NCI-H1105 treated with DMSO at 0.1 percent for 48 hours (cell line): ENCODE measurements at places on chromosomes 13 and 19.

DNA sequence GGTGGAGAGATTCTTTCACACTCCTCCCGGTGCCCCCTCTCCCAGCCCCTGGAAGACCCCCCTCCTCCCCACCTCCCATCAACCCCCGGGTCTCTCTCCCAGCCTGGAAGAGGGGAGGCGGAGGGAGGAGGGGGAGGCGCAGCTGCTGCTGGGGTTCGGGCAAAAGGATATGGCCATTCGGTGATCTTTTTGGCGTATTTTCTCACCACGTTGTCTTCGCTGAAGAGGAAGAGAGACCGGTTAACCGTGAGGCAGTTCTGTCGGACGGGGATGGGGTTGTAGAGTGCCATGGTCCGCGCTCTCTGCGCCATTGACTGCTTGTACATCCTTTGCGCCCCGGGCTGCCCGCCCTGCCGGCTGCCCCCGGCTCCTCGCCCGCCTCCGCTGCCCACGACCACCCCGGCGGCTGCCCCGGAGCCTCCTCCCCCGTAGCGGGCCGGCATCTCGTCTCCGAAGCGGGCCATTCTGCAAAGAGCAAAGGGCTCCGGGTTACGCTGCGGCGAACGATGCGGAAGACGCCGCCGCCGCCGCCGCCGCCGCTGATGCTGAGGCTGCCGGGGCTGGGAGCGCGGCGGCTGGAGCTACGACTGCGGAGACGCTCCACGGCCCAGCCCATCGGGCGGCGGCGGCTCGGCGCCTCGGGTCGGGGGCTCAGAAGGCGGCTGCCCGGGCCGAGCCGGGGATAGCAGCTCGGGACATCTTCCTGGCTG lies 363 bp downstream of the CACNA1A start:
- DNase-seq, result no peak

DNA sequence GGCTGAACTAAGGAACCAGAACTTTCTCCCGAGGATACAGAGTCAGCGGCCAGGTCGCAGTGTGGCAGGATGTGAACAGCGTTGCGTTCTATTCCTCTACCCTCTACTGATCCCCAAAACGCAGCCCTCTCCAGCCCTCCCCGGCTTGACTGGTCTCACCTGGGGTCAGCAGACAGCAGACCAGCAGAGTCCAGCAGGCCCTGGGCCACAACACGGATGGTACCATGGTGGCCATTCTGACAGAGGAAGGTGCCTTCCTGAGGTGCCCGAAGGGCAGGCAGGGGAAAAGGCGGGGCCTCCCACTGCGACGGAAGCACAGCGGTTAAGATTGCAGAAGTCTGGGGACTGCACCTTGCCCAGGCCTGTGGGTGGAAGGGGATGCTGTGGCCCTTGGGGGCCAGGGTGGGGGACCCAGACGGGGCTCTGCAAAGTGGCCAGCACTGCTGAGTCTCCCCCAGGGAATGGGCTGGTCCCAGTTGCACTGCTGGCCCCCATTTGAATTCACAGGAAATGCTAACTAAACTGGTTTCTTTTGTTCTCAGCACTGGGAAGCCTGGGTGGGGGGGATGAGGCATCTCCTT lies at the start of gene ICAM3:
Gene ICAM3, minus strand, starts transcription at position 245 of the 581 bp plus-strand sequence. Its CDS starts 10 bp downstream, at position 235.
- no peak for DNase-seq

DNA sequence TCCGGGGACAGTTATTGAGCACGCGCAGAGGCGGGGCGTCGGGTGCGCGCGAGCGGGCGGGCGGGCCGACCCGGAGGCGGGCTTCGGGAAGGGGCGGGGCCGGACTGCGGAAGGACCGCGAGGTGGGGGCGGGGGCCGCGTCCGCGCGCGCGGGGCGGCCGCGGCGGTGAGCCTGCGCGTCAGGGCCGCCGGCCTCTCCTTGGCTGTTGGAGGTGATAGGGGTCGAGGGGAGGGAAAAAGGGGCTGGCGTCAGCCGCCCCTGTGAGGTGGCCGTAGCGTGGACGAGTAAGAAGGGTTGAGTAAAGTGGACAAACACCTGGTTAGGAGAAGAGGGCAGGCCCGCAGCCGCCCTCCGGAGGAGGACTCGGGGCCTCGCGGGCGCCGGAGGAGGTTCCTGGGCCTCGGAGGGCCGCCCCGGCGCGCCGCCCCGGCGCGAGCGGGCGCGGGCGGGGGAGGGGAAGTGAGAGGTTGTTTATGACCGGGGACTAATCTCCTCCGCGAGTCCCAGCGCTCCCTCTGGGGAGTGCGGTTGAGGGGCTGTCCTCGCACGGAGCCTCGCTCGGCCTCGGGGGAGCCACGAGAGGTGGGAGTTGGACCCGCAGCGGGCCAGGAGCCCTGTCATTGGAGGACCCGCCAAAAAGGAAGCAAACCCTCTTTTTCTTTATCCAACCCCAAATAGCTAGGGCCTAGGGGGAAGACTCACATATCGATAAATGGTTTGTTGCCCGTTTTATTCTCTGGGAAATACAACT lies 547 bp upstream of the INTS6 start:
- DNase-seq, result peak; percentile 59

- DNase-seq, result no peak
Observed at GRCh38 chr19:10159610-10160009, 35.1 kb downstream of the DNMT1 start.

DNA sequence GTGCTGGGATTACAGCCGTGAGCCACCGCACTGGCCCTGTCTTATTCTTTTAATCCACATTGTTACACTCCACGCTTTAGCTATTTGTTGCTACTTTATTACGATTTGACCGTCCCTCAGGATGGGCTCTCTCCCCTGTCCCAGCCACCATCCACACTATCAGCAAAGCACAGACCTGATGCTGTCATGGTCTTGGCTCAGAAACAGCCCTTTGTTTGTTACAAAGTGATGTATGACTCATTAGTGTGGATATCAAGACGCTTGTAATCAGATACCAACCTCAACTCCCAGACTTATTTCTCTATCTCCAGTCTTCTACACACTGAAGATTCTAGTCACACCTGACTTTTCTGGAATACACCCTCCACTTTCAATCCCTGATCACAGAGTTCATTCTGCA lies 84.6 kb upstream of the FREM2 start:
- no peak for DNase-seq

DNA sequence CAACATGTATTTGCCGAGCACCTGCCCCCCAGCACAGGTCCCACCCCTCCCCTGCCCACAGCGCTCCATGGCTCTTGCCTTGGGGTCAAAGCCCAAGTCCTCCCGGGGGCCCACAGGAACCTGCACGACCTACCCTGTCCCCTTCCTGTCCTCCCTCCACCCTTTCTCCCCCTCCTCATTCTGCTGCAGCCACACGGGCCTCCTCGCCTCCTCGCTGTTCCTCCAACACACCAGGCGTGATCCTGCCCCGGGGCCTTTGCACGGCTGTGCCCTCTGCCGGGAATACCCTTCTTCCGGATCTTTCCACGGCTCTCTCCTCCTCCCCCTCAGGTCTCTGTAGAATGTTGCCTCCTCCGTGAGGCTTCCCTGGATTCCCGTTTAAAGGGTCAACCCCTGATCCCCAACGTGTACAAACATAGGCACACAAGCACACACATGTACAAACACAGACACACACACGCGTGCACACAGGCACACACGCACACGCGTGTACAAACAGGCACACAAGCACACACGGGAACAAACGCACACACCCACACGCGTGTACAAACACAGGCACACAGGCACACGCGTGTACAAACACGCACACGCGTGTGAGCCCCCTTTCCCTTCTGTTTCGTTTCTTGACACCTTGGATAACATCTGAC lies 2.8 kb downstream of the MADCAM1 start:
- no peak for DNase-seq

DNA sequence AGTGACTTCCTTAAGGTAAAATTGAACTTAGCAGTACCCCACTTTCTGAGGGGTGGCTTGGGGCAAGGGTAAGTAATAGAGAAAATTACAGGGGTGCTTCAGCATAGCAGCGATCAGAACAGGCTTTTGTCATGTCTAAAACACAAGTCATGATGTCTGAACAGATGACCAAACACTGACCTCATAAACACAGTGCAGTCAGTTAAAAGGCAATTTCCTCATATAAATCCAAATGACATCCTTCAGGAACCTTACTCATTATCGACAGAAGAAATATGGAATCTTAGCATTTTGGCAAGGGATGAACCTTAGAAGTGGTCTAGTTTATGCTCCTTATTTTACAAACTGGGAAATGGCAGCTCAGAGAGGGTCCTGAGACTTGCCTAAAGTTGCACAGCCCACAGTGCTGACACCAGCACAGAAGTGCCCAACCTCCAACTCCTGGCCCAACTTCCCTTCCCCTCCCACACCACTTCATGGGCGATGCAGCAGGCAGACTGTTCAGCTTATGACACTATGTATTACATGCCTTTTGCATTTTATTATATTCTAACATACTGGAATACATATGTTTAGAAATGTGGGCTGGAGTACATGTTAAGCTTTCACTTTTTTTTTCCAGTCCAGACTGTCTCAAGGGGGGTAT lies 3.6 kb downstream of the GJA3 start:
- DNase-seq, result no peak

DNA sequence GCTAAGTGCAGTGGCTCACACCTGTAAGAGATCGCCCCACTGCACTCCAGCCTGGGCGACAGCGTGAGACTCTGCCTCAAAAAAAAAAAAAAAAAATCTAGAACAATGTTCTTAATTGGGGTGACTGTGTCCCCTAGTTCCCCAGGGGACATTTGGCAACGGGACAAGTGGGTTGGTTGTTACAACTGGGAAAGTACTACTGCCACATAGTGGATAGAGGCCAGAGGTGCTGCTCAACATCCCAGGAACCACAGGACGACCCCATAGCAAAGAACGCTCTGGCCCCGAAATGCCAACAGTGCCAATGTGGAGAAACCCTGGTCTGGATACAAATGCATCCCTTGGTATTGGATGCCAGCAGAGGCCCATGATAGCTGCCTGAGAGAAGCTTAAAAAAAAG lies 11.8 kb downstream of the NLRP12 start:
- no peak for DNase-seq

DNA sequence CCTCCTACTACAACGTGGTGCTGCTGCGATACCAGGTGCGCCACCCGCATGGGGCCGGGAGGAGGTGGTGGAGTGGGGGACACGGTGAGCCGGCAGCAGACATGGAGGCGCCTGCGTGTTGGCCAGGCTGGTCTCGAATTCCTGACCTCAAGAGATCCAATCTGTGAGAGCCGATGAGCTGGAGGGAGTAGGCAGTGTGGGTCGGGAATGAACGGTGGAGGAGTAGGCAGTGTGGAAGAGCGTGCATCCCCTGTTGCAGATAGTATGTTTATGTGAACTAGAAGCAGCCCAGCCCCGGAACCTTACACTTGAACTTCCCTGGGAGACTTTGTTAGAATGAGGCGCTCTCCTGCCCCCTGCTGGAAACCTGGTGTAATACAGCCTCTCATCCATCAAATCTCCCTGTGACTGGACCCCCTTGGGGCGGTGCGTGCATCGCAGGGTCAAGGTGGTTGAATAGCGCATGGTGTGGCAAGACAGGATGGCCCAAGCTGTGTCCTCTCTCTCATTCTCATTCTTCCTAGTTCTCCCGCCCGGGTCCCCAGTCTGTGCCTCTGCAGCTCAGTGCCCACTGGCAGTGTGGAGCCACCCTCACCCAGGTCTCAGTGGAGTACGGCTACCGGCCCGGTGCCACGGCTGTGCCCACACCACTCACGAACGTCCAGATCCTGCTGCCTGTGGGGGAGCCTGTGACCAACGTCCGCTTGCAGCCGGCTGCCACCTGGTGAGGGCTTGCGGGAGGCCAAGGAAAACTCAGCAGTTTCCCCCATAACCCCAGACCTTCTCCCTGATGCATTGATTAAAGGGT lies 10.5 kb upstream of the B3GNT3 start:
- DNase-seq, result peak; percentile 79

DNA sequence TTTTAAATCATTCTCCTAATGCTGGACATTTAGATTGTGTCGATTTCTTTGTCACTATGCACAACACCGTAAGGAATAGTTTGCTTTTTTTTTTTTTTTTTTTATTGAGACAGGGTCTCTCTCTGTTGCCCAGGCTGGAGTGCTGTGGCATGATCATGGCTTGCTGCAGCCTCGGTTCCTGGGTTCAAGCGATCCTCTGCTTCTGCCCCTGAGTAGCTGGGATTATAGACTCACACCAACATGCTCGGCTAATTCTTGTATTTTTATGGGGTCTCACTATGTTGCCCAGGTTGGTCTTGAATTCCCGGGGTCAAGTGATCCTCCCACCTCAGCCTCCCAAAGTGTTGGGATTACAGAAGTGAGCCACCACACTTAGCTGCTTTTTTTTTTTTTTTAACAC lies 86.5 kb downstream of the RYR1 start:
- no peak for DNase-seq

DNA sequence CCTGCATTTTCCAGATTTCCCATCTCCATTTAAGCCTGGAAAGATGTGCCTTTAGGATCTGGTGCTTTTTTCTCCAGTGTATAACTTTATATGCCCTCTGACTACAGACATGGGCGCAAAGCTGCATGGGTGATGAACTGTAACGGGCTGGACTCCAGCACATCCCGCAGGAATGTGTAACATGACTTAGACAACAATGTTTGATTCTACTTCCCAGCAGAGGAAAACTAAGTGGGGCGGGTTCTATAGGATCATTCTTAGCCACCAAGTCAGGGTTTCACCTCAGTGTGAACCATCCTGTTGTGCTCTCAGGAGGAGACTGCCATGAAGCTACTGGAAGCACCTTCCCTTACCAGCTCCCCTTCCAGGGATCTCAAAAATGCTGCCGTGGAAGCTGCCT lies 93.2 kb upstream of the SERP2 start:
- DNase-seq, result no peak

- no peak for DNase-seq
Observed at GRCh38 chr13:40363653-40364052, 302.8 kb downstream of the FOXO1 start.

- DNase-seq, result no peak
Observed at GRCh38 chr19:33499248-33499647, 22.3 kb downstream of the PEPD start.

GRCh38 chr13:39575641-39576238 lies 27.3 kb downstream of the LHFPL6 start:
- no peak for DNase-seq

DNA sequence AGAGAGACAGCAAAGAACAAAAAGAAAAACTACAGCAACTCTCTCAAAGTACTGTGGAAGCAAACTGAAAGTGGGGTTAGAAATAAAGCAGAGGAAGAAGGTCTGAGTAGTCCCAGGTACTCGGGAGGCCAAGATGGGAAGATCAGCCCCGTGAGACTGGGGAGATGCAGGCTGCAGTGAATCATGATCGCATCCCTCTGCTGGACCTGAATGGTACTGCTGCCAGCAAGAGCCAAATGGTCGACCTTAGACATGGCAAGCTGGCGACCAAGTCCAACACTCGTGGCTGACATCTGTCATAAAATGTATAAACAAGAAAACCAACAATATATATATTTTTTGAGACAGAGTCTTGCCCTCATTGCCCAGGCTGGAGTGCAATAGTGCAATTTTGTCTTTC lies 33.7 kb upstream of the ZNF724 start:
- no peak for DNase-seq

DNA sequence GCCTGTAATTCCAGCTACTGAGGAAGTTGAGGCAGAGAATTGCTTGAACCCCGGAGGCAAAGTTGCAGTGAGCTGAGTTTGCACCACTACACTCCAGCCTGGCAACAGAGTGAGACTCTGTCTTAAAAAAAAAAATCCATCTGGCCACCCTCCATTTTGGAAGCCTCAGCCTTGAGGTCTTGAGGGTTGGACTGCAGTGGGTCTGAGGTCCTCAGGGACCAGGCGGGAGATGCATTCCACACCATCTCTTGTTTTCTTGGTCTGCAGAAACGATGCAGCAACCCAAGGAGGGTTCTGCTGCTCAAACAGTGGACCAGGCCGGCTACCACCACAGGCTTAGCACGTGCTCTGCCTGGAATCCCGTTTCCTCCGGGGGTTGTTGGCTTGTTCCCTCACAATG lies 299.3 kb downstream of the FGF9 start:
- DNase-seq, result no peak
